ENCODE measurements at places on chromosomes 13 and 19.

- DNase-seq, result no peak
Observed at GRCh38 chr19:3653081-3653795, 26.6 kb upstream of the CACTIN start.

DNA sequence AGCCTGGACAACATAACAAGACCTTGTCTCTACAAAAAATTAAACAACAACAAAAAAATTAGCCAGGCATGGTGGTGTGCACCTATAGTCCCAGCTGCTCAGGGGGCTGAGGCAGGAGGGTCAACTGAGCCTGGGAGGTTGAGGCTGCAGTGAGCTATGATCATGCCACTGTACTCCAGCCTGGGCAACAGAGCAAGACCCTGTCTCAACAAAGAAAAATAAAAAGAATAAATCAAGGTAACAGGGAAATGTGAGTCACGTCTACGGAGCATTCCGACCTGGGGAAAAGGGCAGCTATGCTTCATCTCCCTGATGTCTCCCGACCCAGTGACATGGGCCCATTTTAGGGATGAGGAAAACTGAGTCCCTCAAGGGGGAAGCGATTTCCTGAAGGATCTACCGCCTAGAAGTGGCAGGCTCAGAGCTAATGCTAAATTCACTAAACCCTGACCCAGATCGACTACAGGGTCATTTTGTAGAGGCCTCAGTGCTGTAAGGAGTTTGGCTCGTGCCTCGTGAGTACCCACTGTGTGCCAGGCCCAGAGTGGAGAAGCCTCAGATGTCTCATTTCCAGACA is 19.5 kb downstream of the PTPRS start:
- no peak for DNase-seq

DNA sequence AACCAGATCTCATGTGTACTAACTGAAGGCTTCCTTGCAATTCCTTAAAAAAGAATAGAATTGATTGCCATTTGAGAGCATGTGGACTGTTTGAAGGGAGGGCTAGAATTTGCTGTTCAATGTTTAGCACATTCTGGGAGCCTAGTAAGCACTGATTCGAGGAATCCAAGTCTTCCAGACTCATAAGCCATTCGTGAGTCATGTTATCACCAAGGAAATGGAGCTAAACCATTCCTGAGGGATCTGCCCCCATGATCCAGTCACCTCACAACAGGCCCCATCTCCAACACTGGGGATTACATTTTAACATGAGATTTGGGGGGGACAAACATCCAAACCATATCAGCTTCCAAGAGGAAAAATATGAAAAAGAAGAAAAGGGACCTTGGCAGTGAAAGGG is 276.4 kb downstream of the KCNRG start:
- DNase-seq, result no peak

GRCh38 chr13:40453351-40454021 is 213.0 kb downstream of the FOXO1 start:
- no peak for DNase-seq

DNA sequence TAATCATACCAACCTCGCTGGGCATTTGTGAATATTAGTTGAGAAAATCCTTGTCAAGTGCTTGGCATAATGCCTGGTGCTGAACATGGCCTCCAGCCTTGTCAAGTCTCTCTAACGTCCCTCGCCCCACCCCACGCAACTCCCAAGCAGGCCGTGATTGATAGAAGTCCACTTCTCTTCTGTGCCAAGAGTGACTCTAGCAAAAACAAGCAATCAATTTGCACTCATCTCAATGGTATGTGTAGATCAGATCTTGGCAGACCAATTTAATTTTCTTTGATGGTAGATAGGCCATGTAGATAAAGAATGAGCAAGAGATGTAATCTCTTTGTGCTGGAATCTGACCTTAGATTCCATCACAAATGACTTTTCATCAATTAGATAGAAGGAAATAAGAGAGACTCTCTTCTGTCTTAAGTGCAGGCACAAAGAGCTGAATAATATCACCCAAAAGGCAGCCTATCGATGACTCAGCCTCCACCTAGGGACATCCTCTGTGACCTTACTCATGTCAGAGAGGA is 31.0 kb upstream of the KATNAL1 start:
- no peak for DNase-seq

- DNase-seq, result no peak
Observed at GRCh38 chr13:62357887-62358645, 942.4 kb upstream of the PCDH20 start.

DNA sequence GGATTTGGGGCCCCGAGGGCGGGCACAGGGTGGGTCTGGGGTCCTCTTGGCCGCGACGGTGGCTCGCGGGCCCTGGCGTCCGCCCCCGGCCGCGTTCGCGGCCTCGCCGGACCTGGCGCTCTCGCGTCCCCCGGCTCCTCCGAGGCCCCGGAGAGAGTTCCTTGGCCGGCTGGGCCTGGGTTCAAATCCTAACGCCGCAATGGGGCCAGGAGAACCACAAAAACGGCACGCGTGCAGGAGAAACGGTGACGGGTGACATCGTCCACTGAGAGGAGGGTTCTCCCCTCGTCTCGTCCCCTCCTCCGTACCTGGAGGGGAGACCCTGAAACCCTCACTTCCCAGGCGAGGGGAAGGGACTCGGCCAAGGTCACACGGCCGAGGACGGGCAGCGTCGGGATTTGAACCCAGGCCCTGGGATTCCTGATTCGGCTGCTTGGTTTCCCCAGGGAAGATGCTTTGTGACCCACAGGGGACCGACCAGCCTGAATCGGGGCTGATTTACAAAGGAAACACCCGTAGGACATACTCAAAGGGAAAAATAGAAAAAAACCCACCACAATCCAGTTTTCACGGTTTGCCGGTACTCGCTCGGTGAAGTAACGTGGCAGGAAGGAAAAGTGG is 624 bp downstream of the SAFB start:
- DNase-seq, result no peak

GRCh38 chr13:33744589-33745369 is 73.2 kb upstream of the RFC3 start:
- DNase-seq, result no peak

- DNase-seq, result no peak
Observed at GRCh38 chr13:98475522-98475921, 101.4 kb downstream of the STK24 start.

DNA sequence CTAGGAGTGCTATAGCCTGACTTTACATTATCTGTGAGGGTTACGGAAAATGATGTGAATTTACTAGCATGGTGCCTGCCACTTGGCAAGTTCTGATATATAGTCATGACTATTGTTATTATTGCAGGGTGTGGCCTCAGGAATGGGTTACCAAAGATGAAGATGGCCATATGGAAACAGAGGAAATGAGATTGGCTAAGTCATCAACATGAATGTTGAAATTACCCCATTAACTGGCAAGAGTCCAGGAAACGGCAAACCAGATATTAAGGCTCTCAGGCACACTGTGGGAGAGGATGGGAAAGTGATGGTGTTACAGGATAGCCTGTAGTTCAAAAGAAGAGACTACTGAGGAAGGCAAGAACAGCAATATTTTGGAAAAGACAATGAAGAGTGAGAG is 183.3 kb downstream of the KCNRG start:
- no peak for DNase-seq

GRCh38 chr13:114056205-114057013 is 76.0 kb downstream of the RASA3 start:
- no peak for DNase-seq

DNA sequence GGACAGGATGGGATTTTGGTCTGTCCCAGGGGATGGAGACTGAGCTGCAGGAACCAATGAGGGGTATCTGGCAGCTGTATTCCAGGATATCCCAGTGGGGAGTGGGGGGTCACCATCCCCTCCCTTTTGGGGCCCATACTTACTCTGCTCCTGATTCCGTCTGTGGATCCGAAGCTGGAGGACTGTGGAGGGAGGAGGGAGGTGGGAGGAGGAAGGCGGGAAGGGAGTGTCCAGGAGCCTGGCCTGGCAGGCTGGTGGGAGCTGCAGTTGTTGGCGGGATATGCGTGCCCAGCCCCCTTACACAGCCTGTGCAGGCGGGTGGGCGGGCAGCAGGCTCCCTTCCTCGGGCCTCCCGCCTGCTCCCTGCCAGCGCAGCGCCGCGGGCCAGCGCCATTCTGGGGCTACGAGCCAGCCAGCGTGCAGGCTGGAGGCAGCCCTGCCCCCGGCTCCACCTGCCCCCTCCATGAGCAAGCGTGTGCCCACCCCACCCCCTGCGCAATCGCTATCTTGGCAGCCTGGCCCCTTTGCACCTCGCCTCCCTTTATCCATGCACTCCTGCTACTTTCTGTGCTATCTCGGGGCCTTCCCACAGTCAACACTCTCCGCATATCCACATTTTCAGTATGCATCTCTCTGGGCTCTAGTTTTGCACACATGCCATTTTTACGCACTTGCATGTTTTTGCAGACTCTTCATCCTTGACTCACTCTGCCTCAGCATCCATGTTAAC is 2.8 kb downstream of the MAMSTR start:
- DNase-seq, result no peak

All from CD4-positive, alpha-beta T cell treated with Interleukin-17A for 4 hours (primary cell).